ENCODE measurements at places on chromosomes 2 and 18.

DNA sequence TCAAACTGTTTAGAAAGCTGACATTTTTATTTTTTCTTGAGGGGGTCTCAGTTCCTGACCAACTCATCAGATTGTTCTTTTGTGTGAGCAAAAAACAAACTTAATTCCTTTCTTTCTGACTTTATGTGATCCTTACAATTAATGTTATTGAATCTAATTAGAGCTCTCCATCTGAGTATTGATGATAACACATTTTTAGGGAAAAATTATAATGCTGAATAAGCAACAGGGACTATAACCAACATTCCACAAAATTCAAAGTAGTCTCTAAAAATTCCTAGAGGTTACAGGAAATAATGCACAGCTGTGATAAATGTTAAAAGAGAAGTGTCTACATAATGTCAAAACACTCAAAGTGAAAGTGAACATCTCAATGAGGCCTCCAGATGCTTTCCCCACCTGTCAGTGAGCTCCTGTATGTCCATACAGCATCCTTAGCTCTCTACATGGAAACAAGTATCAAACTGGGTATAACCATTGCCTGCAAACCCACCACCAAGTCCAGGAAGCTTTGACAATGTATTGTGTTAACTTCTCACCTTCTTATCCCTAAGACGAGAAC lies 786.0 kb upstream of the SLC39A10 start:
- DNase-seq: no peak

- no peak for DNase-seq
Measured at GRCh38 chr2:48525269-48525943, 4.5 kb upstream of the STON1 start.

- DNase-seq: no peak
Measured at GRCh38 chr2:161471631-161472030, 55.5 kb downstream of the TBR1 start.

DNA sequence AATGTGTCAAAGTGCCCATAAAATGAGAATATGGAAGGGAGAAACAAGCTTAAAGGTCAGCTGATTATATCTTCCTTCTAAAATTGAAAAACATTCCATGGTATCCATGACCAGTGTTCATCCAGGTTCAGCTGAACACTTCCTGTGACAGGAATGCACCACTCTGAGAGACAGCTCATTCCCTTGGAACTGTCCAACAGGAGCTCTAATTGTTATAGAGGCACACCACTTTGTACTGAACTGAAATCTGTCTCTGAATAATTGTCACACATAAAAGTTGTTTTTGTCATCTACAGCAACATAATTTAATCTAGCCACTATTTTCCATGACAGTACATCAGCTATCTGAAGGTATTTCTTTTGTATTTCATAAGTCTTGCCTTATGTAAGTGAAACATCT lies 195.9 kb upstream of the ZNF804A start:
- no peak for DNase-seq

- peak; percentile 54 for DNase-seq
Measured at GRCh38 chr2:15588329-15588919, 3.2 kb upstream of the DDX1 start.

- no peak for DNase-seq
Measured at GRCh38 chr2:25816249-25816648, 62.0 kb downstream of the ASXL2 start.

DNA sequence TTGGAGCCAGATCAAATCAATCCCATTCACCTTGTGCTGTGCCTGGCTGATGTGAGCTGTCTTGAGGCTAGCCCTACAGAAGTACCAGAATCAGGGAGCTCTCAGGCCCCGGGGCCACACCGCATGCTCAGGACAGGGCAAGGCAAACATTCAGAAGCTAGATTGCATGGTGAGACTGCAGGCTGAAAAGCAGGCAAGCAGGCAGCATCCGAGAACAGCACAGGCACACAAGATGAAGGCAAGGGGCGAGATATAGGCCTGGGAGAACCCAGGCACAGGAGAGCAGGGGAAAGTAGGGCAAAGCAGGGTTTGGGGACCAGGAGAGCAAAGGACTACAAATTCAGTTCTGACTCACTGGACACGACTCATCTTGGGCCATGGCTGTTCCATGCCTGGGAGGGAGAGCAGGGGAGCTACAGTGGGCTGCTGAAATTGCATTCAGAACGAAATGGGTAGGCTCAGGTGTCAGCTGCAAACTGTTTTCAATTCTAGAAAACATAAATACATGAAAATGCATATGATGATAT lies 59.6 kb downstream of the GALNT14 start:
- no peak for DNase-seq

DNA sequence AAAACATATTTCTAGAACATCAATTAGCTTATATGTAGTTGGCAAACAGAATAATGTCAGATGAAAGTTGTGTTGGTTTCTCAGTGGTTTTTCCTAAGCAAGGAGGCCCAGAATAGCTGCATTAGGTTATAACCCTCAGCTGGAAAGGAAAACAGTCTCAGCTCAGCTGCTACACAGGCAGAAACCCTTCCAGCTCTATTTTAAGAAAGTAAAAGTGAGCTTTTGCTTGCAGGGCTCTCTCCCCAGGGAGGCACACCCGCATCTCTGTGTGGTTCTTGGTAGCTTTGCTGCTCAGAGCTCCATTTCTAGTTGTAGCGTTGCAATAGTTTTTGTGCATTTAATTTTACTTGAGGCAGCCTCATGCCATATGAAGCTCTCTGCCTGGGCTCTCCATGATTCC lies 54.6 kb downstream of the PIKFYVE start:
- no peak for DNase-seq

DNA sequence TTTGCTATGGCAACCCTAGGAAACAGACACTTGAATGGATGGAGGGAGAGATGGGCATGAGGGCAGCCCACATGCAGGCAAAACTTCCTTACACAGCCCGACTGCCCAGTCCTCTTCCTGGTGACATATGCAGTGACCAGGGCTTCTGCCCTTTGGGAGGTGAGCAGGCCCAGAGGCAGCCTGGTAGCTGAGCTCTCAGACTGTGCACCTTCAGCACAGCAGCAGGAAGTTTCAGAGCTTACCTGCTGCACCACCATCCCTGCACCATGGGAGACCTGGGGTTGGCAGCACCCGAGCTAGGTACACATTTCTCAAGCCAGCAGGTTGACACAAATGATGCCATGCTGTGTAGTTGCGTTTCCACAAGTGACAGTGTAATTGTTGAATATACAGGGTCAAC lies 97.6 kb upstream of the LMAN1 start:
- DNase-seq: no peak

DNA sequence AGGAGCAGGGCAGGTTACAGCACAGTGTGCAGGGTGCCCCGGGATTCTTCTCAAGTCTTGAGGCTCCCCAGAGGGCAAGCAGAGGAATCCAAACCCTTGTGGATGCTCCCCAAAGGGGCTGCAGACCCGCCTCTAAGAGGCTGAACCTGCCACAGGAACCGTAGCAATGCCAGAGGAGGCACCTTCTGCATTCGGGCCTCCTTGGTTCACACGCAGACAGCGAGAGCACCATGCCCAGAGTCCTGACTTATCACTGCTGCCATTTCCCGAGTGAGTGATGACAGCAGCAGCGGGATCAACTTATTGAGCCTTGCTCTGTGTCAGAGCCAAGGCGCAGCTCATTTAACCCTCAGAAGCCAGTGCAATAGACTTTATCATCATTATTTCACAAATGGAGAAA lies 203.5 kb downstream of the CTIF start:
- no peak for DNase-seq

GRCh38 chr2:148829618-148830017 lies 45.4 kb upstream of the KIF5C start:
- DNase-seq: no peak

GRCh38 chr2:237685408-237685807 lies 58.0 kb downstream of the LRRFIP1 start:
- no peak for DNase-seq

- no peak for DNase-seq
Measured at GRCh38 chr18:69814861-69815385, 132.8 kb downstream of the CD226 start.

Measured in HEK293T (cell line).